H7 (cell line): ENCODE measurements at places on chromosomes 4 and X. TPM values are rescaled to one million over a fixed set of nuclear protein-coding genes. Genes with fewer than 3 reads are reported as not detected.

The ATP6AP2 gene
- total RNA-seq, result 112 and 113 TPM in 2 replicates

The CCSER1 gene
- total RNA-seq, result 0.67 and 1.1 TPM in 2 replicates

The CRLF2 gene
- not detected in 2 replicates for total RNA-seq

The PAGE2 gene
- total RNA-seq, result not detected in 2 replicates

The TXK gene
- not detected in 2 replicates for total RNA-seq

The IQCM gene
- total RNA-seq, result 0.17 and 0.18 TPM in 2 replicates

The BMPR1B gene
- 0.33 and 0.42 TPM in 2 replicates for total RNA-seq

The ITIH6 gene
- total RNA-seq, result not detected in 2 replicates

The CABS1 gene
- total RNA-seq, result not detected in 2 replicates

The UGT2B15 gene
- not detected in 2 replicates for total RNA-seq

- no peak for DNase-seq
Measured at GRCh38 chr4:167105857-167106256, 128.4 kb downstream of the SPOCK3 start.

DNA sequence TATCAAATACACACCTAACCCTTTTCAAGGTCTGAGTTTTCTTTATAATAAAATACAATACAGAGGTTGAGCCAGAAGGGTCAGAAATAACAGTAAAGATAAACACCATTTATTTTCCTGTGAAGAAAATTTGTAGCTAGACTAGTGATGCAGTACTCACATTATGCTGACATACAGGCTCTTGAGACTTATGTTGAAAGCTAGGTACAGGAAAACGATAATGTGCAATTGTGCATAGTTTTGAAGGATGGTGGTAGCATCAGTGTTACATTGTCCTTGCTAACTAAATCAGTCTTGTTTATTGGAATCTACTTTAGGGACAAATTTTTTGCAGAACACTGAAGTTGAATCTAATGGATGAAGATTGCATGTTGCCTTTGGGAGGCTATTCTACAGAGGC, 1877.2 kb downstream of the PCDH7 start:
- no peak for DNase-seq

- no peak for DNase-seq
Measured at GRCh38 chr4:169252339-169253112, 18.2 kb downstream of the SH3RF1 start.

DNA sequence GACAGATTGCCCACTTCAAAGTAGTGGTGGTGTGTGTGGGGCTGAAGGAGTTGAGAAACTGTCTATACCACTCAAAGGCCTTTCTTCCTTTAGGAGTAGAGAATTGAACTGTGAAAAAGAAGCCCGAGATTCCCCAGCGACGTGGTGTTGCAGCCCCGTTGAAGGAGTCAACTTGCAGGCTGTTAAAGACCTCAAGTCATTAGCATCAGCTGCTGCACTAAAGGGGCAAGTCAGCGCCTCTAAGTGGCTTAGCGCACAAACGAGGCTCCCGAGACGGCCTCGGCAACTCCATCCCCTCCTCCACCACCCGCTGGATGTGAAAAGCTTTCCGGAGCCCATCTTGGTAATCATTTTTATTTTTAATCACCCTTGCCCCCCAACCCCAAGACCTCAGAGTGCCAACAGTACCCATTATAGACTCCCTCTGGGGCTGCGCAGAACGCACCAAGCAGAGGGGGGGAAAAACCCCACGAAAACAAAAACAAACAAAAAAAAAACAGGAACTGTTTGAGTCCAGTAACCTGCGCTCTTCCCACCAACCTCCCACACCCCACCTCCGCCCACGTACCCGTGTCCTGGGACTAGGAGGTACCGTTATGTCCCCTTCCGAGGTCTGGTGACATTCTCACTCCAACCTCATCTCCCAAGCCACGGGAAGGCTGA, 913 bp upstream of the PRDM8 start:
- DNase-seq, result peak; percentile 71

- DNase-seq, result no peak
Measured at GRCh38 chrX:120367402-120368109, 5.7 kb downstream of the ATP1B4 start.

GRCh38 chr4:118757761-118758251, 72.6 kb downstream of the METTL14 start:
- DNase-seq, result no peak

- DNase-seq, result peak; percentile 90
Measured at GRCh38 chr4:47914220-47914925, at the start of gene NFXL1. NFXL1 (minus strand) TSS chr4:47914583; CDS start chr4:47914203, 380 bp downstream.

DNA sequence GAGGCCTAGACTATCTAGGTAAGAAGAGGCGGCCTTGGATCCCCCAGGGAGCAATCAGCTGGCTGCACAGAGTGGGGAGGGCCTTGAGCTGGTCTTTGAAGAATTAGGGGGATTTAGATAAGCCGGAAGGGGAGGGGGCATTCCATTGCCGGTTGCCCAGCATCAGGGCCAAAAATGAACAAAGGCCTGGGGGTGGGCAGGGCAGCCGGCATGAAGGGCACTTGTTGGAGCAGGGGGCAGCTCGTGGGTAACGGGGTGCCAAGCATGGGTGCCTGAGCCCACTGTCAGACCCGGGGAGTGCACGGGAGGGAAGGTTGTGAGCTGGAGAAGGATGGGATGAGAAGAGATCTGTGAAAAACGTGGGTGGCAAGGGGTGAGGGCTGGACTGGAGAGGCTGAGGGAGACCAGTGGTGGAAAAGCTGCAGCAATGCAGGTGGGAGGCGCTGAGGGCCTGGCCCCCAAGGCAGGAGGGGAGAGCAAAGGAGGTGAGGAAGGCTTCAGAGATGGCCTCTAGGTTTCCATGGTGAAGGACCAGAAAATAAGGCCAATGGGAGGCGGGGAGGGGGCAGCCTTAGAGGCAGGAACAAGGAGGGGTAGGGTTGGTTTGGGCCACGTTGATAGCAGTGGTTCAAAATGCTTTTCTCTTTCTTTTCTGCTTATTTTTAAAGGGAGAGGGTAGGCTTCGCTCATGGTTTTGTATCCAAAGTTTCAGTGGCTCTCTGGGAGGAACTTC, 8.6 kb downstream of the KLF3 start:
- peak; percentile 43 for DNase-seq

DNA sequence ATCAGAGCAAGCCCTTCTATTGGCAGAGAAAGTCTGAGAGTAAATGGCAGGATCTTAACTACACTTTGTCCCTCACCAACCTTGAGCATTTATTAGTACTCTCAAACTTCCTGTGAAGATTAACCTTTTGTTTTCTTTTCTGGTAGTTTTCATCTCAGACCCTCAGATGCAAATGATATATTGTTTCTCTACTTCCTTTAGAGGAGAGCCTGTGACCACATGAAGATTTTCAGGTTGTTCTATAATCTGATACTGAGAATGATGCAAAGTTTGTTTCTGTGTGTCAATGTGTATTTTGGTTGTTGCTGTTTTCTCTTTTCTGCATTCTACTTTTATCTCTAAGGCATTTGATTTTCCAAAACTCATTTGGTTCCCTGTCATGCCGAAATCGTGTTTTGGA, 165.8 kb upstream of the CYSLTR1 start:
- no peak for DNase-seq

DNA sequence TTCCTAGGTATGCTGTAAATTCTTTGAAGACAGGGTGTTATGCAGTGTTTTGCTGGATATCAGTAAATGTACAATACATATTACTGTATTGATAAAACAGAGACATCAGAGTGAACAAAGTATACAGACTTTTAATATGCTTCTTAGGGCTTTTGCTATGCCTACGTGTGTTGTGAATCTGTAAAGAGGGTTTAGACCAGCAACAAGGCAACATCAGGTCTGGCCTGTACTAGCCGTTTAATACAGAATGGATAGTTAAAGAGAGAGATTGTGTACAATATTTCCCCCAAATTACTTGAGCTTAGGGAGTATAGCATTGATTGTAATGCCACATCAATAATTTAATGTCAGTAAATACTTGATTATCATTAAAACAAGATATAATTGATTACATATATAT, 75.2 kb downstream of the PAQR3 start:
- no peak for DNase-seq

DNA sequence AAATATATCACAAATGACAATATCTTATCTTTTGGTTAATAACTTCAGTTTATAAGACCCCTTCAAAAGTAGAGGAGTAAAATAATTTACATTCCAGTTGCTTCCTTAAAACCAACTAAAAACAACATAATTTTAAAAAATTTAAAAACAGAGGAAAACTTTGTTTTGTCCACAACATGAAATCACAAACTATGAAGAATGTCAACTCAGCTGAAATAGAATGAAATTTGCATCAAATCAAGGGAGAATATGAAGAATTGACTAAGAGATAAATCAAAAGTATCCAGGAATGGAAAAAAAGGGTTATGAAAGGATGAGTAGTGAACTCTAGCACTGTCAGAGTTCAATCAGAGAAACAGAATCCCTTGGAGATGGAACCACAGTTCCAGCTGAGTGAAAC, 2.2 kb upstream of the YY2 start:
- DNase-seq, result no peak

DNA sequence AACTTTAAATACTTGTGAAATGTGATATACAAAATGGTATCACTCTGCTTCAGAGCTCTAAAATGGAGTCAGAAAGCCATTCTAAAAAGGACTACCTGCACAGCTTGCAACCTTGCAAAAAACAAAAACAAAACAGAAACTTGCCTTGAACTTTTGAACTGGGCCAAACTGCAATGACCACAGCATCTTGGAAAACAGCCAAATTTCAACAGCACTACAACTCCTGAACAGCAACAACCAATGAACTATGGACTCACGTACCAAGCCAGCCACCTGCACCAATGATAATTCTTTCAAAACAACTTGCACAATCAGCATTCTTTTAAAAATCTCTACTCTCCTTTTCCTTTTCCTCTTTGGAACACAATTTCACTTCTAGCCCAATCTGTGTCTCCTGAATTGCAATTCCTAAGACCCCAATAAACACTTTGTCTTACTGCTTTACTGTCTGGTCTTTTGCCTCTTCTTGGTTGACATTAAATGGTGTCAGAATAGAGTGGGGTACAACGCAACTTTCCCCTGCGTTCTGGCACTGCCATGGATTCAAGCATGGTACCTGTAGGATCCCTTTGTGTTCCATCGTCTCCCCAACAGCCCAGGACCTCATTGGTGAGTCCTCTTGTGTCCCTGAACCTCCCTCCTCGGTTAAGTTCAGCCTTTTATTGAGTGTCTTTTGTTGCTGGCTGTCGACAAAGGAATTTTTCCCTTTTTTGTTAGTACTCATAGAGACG, 35.7 kb upstream of the FMR1 start:
- no peak for DNase-seq

DNA sequence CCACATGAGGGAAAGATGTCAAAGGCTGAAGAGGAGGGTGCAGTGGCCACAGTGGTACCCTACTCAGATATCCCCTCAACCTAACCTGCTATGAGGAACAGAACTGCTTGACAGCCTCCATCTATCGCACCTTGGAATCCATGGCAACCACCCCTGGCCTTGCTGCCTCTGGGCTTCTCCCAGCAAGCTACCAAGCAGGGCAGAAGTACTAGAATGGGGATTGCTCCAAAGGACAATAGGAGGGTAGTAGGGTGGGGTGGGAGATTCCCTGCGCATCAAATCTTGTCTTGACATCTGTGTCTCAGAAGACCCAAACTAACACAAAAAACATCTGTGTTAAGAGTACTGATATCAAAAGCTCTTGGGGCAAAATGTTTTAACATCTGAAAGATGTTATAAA, 118.2 kb downstream of the FBXW7 start:
- no peak for DNase-seq

- DNase-seq, result no peak
Measured at GRCh38 chr4:56745042-56745441, 63.9 kb upstream of the HOPX start.

GRCh38 chrX:19057856-19058255, 64.4 kb downstream of the ADGRG2 start:
- no peak for DNase-seq

DNA sequence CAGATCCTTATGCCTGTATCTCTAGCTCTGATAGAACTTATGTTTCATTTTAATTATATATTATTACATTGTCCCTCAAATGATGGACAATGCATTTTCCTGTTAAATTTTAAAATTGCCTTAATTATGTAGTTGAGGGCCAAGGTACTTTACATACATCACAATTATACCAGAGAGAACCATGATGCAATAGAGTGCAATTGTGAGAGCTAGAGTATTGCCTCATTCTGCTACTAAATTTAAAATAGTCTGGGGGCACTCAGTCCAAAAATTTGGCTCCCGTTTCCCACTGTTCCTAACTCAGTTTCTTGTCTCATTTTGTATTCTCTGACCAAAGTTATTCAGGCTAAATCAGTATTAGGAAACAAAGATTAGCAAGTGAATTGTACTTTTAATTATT, 378.5 kb upstream of the ZFP42 start:
- DNase-seq, result no peak

DNA sequence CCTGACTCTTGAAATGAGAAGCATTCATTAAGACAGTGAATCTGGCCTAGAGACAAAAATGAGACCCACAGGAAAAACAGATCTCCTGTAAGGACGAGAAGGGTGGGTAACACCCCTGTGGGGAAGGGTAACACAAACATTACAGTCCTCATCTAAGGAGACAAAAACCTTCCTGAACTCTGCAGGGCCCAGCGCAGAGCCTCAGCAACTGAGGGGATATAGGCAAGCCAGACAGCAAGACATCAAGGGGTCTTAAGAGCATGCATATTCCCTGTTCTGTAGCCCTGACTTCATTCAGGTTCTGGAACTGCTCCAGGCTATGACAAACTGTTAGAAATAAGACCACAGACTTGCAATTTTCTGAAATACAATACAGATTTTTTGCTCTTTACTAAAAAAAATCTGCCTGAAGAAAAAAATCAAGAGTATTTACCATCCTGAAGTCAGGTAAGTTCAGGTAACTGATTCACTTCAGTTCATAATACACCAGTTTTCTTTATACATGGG, 15.5 kb downstream of the COX18 start:
- no peak for DNase-seq

DNA sequence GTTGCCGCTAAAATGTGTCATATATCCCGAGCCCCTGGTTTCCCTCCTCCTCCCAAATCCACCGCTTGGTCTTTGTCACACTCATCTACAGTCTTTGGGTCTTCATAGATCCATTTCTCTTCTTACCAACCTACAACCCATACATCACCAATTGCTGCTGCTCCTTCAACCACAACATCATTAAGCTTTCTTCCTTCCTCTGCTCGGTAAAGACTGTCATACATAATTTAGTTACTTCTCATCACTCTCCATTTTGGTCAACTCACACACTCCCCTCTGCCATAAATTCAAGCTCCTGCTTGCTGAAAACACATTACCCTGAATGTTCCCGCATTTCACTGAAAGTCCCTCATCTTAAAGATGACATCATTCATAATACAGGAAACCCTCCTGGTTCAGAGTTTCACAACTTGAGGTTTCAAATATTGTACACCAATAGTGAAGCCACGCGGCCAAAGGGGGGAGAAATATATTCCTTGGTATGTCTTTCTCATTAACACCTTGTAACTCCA, 1.7 kb upstream of the DCTD start:
- DNase-seq, result no peak

GRCh38 chr4:138761638-138762220, 253.9 kb upstream of the NOCT start:
- DNase-seq, result no peak

GRCh38 chr4:12852338-12853307, 631.5 kb downstream of the RAB28 start:
- peak; percentile 42 for DNase-seq

DNA sequence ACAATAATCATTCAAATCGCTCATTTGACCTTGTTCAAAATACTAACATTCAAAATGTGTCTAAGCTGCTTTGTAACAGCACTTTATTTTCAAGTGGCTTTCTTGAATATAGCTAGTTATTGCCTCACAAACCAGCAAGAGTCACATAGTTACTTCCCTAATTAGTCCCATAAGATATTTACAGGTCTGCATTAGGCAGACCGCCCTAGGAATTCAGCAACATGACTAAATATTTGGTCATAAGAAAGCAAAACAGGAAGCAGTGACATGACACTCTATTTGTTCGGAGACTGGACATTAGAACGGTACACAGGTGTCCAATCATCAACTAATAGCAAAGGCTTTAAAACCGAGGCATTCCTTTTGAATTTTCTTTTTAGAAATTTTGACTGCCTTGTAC, 262.0 kb downstream of the COL25A1 start:
- DNase-seq, result no peak
